ENCODE measurements at places on chromosomes 4 and X.

DNA sequence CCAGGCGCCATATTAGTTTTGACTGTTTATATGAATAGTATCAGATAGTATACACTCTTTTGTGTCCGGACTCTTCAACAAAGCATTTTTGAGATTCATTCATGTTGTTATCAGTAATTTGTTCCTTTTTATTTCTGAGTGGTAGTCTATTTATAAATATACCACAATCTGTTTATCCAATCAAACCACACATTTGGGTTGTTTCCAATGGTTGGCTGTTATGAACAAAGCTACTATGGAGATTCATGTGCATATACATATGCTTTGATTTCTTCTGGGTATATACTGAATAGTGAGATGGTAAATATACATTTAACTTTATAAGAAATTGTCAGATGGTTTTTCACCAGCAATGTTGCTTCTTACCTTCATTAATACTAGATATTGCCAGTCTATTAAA, 36.8 kb upstream of the TAPT1 start:
- DNase-seq = no peak

DNA sequence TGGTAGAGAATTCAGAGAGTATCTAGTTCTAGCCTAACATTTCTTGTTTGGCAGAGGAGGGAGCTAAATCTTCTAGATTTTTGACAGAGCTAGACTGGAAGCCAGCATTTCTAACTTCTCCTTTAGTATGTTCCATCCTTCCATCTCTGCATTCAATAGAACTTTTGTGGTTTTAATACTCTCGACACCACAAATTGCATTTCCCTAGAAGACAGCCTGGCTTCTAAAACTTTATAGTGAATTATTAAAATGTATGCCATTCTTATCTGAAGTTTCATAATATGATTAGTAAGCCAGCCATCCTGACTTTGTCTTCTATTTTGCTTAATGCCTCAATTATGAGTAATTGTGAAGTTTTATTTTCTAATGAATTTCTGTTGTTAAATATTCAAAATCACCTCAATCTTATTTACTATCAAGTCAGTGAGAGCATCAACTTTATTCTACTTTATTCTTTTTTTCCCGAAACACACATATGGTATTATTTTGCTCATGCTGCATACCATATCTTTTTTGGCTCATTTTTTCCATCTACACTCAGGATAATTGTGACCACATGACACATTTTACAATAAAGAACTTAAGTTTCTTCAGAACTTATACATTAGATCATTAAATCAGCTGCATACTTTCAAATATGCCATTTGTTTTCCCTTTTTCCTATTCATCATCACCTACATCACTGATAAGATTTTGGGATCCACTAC, 30.2 kb downstream of the EDNRA start:
- DNase-seq = no peak

GRCh38 chr4:110501826-110502225, 25.9 kb downstream of the ENPEP start:
- no peak for DNase-seq

DNA sequence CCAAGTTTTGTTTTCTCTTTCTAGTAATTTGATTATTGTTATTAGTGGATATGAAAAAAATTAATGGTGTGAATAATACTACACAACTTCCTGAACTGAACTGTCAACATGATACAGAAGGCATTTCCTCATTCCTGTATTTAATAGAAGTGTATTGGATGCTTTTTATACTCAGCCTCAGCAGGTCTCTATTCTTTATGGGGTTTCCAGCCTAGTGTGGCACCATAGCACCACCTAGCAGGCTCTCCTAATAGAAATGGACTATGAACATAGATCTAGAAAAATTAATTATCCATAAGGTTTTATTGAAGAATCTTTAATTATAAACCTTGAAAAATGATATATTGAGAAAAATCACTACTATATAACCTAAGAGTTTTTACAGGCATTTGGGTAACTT, 52.4 kb downstream of the GLRB start:
- DNase-seq = peak; percentile 63

GRCh38 chrX:14865201-14865600, 7.7 kb downstream of the FANCB start:
- DNase-seq = no peak

DNA sequence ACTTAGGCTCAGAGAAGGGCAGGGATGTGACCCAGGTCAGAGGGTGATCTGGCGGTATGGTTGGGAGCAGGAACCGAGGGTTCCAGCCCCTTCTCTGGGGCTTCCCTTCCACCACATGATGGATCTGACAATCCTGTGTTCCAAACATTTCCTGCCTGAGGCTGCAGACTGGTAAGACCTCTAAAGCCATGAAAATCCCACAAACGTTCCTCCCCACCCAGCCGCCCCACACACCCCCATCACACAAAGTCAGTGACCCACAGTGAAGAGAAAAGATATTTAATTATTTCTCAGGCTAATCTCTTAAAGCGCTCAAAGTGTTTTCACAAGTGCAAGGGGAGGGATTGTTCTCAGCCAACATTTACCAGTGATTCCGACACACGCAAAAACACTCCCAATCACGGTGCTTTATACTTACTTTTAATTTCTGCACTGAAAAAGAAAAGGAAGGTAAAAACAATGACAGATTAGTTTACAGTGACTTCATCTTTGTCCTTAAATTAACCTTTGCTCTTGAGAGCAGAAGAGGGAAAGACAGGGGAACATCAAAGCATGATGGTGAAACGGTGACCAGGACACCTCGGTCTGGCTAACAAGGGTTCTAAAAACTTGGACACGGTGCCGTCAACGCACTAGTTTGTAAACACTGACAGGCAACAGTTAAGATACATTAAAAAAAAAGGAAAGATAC, 42.4 kb downstream of the WDR1 start:
- no peak for DNase-seq

GRCh38 chr4:169271692-169272007, 894 bp upstream of the SH3RF1 start:
- no peak for DNase-seq

DNA sequence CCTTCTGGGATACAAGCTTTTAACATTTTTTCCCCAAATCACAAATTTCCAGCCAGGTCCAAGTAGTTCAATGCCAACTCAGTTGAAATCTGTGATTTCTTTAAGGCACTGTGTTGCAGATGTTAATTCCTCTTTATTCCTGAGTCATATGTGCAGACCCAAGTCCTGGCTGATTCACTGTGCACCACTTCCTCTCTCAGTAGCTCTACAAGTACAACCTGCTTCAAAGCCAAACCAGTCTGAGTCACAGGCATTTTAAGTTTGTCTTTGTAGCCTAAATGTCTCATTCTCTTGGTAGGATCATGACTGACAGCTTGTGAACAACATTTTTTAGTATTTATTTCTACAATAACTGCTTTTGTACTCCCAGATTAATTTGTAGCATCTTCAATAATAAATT, 165.6 kb upstream of the S100G start:
- peak; percentile 60 for DNase-seq

DNA sequence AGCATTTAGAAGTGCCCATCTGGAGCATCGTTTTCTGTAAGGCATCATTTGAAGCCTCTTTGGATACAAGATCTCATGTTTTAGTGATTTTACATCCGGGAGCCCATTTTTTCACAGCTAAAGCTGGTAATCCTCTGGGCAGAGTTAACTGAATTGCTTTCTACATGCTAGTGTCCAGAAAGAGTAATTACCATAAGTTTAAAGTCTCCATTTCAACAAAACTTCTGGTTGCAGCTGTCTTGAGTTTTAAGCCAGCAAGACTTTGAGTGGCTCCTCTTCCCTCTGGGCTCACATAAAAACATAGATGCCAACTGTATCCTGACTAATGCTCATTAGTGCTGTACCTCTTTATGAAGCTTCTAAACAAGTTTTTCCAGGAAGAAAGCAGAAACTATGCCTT, 65.4 kb downstream of the GPRIN3 start:
- no peak for DNase-seq

DNA sequence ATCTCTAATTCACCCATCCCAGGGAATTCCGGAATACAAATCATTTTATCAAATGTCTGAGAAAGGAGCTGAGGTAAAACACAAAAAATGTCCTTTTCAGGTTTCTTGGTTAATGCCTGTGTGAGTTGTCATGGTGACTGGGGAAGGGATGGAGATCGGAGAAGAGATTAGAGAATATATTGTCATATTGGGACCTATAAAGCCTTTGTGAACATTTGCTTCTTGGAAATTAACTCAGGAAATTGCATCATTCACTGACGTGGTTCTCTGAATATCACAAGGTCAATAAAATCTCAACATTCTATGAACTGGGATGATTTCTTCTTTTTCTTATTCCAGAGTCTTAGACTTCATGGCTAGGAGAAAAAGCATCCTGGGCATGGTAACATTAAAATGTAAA, 174.8 kb upstream of the GLRA2 start:
- no peak for DNase-seq

- DNase-seq = no peak
Observed at GRCh38 chr4:151933122-151933827, 172.5 kb upstream of the GATB start.

All from ACHN (cell line).